ENCODE measurements at places on chromosomes 2 and 18. TPM values are rescaled to one million over a fixed set of nuclear protein-coding genes. Genes with fewer than 3 reads are reported as not detected.
A peak's percentile ranks its signal among the peaks of the same experiment; 100 is the strongest.

GRCh38 chr18:48500517-48500916, 38.3 kb upstream of the CTIF start:
- DNase-seq: no peak
- H3K27me3 ChIP-seq: no peaks in the 10 kb centered on the region
- H3K36me3 ChIP-seq: no peaks in the 10 kb centered on the region
- H3K4me1 ChIP-seq: no peaks in the 10 kb centered on the region
- no peak overlapping the region for H3K27ac ChIP-seq

- H3K36me3 ChIP-seq: no peaks in the 10 kb centered on the region
- no peak overlapping the region for H3K4me3 ChIP-seq
- H3K27ac ChIP-seq: no peak overlapping the region
- no peaks in the 10 kb centered on the region for H3K4me1 ChIP-seq
- DNase-seq: peak; percentile 9
Measured at GRCh38 chr2:236644502-236644911, 74.9 kb downstream of the ACKR3 start.

DNA sequence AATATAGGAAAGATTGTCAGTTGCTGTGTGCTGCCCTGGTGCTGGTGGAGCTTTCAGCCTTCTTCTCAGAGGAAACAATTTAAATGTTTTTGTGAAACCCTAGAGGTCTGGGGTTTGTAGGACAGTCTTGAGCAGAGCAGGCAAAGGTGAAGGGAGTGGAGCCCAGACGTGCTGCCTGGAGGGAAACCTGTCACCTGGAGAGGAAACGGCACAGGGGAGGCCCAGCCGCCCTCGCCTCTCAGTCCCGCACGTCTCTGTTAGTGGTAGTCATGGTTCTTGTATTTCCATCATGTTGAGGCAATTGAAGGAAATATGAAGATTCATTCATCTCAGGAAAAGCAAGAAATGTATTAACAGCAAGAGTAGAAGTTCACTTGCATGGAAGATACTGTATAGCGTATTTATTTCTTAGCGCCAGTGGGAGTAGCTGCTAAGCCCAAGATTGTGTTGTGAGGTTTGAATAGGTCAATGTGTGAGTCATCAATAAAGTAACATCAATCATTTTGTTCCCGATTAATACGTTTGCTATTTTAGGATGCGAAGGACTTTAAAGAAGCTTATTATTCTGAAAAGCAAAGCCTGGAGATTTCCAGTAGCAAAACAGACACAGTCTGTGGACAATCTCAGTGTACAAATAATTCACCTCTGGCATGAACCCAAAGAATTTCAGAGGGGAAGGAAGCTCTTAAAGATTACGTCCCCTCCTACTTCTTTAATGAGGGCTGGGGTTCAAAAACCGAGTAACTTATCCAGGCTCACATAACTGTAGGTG, 70.4 kb downstream of the LRRFIP1 start:
- H3K36me3 ChIP-seq: no peaks in the 10 kb centered on the region
- DNase-seq: peak; percentile 12
- no peaks in the 10 kb centered on the region for H3K27me3 ChIP-seq
- peaks cover 60% of the 10 kb centered on the region for H3K4me1 ChIP-seq
- H3K4me3 ChIP-seq: no peak overlapping the region

The DNER gene
- 1.9 TPM for total RNA-seq

The AAMP gene
- total RNA-seq: 113 TPM

The FEV gene
- total RNA-seq: not detected
